ENCODE measurements at places on chromosomes 12 and 14.
A peak's percentile ranks its signal among the peaks of the same experiment; 100 is the strongest.

GRCh38 chr12:23356927-23357708, 592.4 kb downstream of the SOX5 start:
- no peak overlapping the region for H3K27ac ChIP-seq
- H3K4me3 ChIP-seq: no peak overlapping the region
- H3K27me3 ChIP-seq: no peaks in the 10 kb centered on the region
- H3K36me3 ChIP-seq: no peaks in the 10 kb centered on the region
- H3K4me1 ChIP-seq: no peaks in the 10 kb centered on the region
- DNase-seq: no peak

GRCh38 chr14:96205059-96205977, 679 bp downstream of the BDKRB2 start:
- H3K27ac ChIP-seq: peak overlapping the region; percentile 87
- H3K4me3 ChIP-seq: peak overlapping the region; percentile 27
- H3K4me1 ChIP-seq: no peaks in the 10 kb centered on the region
- no peaks in the 10 kb centered on the region for H3K27me3 ChIP-seq
- no peak for DNase-seq

GRCh38 chr14:70027785-70028428, 148.7 kb downstream of the SMOC1 start:
- no peaks in the 10 kb centered on the region for H3K27me3 ChIP-seq
- H3K4me1 ChIP-seq: no peaks in the 10 kb centered on the region
- no peaks in the 10 kb centered on the region for H3K36me3 ChIP-seq
- no peak overlapping the region for H3K27ac ChIP-seq
- peak; percentile 66 for DNase-seq

GRCh38 chr14:93005838-93006237, 82.9 kb downstream of the CHGA start:
- no peaks in the 10 kb centered on the region for H3K36me3 ChIP-seq
- H3K4me3 ChIP-seq: no peak overlapping the region
- peaks cover 75% of the 10 kb centered on the region for H3K4me1 ChIP-seq
- peak overlapping the region; percentile 69 for H3K27ac ChIP-seq
- H3K27me3 ChIP-seq: no peaks in the 10 kb centered on the region

DNA sequence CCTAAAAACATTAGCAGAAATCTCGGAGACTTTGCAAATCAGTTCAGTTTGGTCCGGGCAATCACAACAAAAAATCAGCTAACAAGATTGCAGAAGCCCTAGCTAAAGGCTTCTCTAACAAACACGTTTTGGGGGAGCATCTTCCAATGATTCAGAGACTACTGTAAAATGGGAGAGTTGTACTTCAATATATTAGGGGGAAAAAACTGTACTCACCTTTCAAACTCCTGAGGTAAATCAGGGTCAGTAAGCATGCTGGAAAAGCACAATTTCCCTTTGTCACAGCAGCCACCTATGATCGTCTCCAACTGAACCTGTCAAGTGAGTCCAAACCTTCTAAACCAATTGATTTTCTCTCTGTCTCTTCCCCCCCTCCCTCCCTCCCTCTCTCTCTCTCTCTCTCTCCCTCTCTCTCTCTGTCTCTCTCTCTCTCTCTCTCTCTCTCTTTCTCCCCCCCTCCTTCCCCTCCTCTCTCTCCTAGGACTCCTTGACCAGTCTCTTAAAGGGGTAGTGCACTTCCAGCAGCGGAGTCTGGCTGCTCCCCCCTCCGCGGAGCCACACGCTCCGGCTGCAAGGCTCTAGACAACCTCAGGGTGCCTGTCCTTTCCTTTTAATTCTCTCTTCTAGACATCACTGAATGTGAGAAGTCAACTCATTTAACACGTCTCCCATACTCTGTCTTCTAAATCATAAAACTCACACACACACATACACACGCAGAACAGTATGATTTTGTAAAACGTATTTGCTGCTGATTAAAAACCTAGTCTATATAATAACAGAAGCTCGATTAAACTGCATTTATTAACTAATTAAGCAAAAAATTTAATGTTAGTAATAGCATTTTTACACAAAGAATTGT, at the start of gene SOX5:
Gene SOX5, minus strand, starts transcription at position 323 of the 862 bp plus-strand sequence. Its CDS starts 69 bp downstream, at position 254.
- no peaks in the 10 kb centered on the region for H3K4me1 ChIP-seq
- peak within 1 kb of the TSS; percentile 44 for H3K4me3 ChIP-seq
- H3K27ac ChIP-seq: no peak within 1 kb of the TSS
- no peaks in the 10 kb centered on the region for H3K36me3 ChIP-seq
- H3K27me3 ChIP-seq: no peaks in the 10 kb centered on the region
- DNase-seq: peak; percentile 11

GRCh38 chr12:32603858-32604257, 75.2 kb upstream of the DNM1L start:
- H3K27ac ChIP-seq: peak overlapping the region; percentile 22
- H3K4me1 ChIP-seq: peaks cover 26% of the 10 kb centered on the region
- no peaks in the 10 kb centered on the region for H3K27me3 ChIP-seq
- DNase-seq: no peak
- H3K36me3 ChIP-seq: no peaks in the 10 kb centered on the region

- no peaks in the 10 kb centered on the region for H3K27me3 ChIP-seq
- no peaks in the 10 kb centered on the region for H3K4me1 ChIP-seq
- no peak for DNase-seq
- H3K36me3 ChIP-seq: peaks cover 9% of the 10 kb centered on the region
Measured at GRCh38 chr12:31966558-31967205, 7.5 kb downstream of the RESF1 start.

GRCh38 chr14:59439256-59439965, 25.8 kb downstream of the GPR135 start:
- no peak overlapping the region for H3K27ac ChIP-seq
- H3K4me1 ChIP-seq: no peaks in the 10 kb centered on the region
- no peaks in the 10 kb centered on the region for H3K36me3 ChIP-seq
- no peak for DNase-seq
- no peaks in the 10 kb centered on the region for H3K27me3 ChIP-seq

- no peak overlapping the region for H3K4me3 ChIP-seq
- H3K4me1 ChIP-seq: no peaks in the 10 kb centered on the region
- no peak overlapping the region for H3K27ac ChIP-seq
- no peak for DNase-seq
Measured at GRCh38 chr12:125105600-125105999, 40.4 kb downstream of the AACS start.

DNA sequence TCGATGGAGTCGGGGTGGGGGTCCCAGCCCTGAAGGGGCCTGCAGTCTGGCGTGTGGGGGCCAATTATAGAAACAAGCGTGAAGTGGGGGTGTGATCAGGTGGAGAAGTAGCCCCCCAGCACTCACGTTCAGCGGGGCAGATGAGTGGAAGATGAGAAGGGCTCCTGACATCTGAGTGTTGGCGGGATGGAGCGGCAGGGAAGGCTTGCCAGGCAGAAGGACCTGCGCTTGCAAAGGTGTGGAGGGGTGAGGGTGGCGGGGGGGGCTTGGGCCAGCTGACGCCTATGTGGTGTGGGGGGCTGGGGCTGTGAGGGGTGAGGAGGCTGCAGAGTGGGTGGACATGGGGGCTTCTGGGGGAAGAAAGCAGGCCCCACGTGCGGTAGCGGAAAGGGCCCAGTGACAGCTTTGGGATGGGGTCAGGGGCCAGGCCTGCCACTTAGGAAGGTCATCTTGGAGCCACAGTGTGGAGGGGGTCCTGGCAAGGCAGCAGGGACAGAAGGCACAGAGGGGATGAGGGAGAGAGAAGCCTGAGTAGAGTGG, 22.2 kb upstream of the BEGAIN start:
- H3K27me3 ChIP-seq: no peaks in the 10 kb centered on the region
- no peaks in the 10 kb centered on the region for H3K36me3 ChIP-seq
- H3K4me3 ChIP-seq: no peak overlapping the region
- H3K4me1 ChIP-seq: no peaks in the 10 kb centered on the region
- no peak overlapping the region for H3K27ac ChIP-seq

GRCh38 chr12:46304070-46304469, 35.2 kb upstream of the SLC38A1 start:
- no peak for DNase-seq
- no peaks in the 10 kb centered on the region for H3K4me1 ChIP-seq
- no peak overlapping the region for H3K27ac ChIP-seq
- no peaks in the 10 kb centered on the region for H3K36me3 ChIP-seq
- no peaks in the 10 kb centered on the region for H3K27me3 ChIP-seq

DNA sequence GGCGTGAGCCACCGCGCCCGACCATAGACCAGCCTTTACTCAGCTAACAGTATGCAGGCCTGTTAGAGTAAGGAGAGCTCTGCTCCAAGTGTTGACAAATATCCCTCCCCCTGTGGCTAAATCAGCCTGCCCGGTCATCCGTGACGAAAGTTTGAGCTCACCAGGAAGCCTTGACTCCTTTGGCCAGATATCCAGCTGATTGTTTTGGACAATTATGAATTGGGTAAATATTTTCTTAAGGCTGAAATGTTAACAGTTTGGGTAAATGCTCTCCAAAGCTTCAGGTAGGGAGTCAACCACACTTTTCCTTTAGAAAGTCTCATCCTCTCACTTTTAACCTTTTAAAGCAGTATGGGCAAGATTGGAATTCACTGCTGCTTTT, 157.9 kb downstream of the PAWR start:
- no peaks in the 10 kb centered on the region for H3K27me3 ChIP-seq
- no peaks in the 10 kb centered on the region for H3K4me1 ChIP-seq
- no peak for DNase-seq
- H3K4me3 ChIP-seq: no peak overlapping the region

GRCh38 chr14:20969336-20969735, 14.0 kb downstream of the RNASE2 start:
- no peak overlapping the region for H3K4me3 ChIP-seq
- no peaks in the 10 kb centered on the region for H3K36me3 ChIP-seq
- no peak for DNase-seq
- no peak overlapping the region for H3K27ac ChIP-seq
- H3K4me1 ChIP-seq: peaks cover 12% of the 10 kb centered on the region

GRCh38 chr12:48862760-48863159, 2.9 kb downstream of the RND1 start:
- no peak overlapping the region for H3K4me3 ChIP-seq
- DNase-seq: no peak

GRCh38 chr12:125160281-125160955, 95.2 kb downstream of the AACS start:
- no peak overlapping the region for H3K4me3 ChIP-seq
- no peak for DNase-seq
- H3K27ac ChIP-seq: no peak overlapping the region
- no peaks in the 10 kb centered on the region for H3K4me1 ChIP-seq
- H3K27me3 ChIP-seq: no peaks in the 10 kb centered on the region
- H3K36me3 ChIP-seq: no peaks in the 10 kb centered on the region

DNA sequence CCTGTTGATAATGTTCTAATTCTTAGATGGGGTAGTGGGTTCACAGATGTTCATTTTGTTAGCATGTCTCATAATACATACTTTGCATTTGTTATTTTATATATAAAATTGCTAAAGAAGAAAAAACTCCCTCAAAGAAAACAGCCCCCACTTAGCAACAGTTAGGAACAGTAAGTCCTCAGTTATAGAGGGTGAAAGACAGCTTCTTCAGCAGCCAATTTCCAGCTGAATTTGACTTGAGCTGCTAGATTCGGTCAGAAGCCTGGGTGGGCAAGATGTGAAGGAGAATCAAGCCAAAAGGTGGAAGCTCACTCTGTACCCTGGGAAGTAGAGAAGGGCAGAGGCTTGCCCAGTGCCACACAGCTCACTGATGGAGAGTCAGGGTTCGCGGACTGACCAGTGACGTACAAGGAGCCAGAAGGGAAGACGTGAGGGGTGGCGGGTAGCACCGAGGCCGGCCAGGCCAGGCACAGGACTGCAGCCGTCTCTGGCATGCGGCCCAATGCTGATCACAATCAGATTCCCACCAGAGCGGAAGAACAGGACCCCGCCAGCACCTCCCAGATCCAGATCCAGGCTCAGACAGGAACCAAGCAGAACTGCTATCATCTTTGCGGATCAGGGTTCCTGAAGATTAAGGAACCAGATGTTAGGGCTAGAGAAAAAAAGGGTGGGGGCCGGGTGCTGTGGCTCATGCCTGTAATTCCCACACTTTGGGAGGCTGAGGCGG, 30.4 kb upstream of the VWF start:
- H3K36me3 ChIP-seq: no peaks in the 10 kb centered on the region
- no peaks in the 10 kb centered on the region for H3K27me3 ChIP-seq
- DNase-seq: no peak

- H3K4me3 ChIP-seq: no peak overlapping the region
- no peaks in the 10 kb centered on the region for H3K4me1 ChIP-seq
- DNase-seq: no peak
Measured at GRCh38 chr12:40002178-40003169, 103.4 kb downstream of the SLC2A13 start.

- no peaks in the 10 kb centered on the region for H3K27me3 ChIP-seq
- H3K27ac ChIP-seq: peak overlapping the region; percentile 79
- no peak for DNase-seq
Measured at GRCh38 chr14:32472076-32472475, 143.0 kb downstream of the AKAP6 start.

DNA sequence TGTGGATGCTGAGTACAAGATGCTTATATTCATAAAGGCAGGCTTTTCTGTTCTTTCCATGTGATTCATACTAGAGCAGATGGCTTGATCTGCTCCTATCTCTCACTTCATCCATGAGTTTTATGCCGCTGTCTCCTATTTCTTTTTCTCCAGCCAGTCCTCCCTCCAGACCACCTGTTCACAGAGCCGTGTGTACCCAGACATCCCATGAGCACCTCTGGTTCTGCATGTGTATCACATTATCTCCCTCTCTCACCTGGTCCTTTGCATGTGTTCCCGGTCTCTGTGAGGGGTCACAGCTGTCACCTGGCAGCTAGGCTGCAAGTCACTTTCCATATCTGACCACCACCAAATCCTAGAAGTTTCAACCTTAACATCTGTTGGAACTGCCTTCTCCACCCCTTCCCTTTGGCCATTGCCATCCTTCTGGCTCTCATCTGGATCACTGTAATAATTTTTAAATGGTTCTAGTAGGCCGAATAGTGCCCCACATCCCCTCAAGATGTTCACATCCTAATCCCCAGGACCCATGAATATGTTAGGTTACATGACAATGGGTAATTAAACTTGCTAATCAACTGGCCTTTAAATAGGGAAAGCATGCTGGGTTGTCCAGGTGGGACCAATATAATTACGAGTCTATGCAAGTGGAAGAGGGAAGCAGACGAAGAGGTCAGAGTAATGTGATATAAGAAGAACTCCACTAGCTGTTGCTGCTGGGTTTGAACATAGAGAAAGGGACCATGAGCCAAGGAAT, 168.1 kb downstream of the SNAPC1 start:
- no peaks in the 10 kb centered on the region for H3K27me3 ChIP-seq
- no peaks in the 10 kb centered on the region for H3K4me1 ChIP-seq
- DNase-seq: no peak
- no peak overlapping the region for H3K4me3 ChIP-seq
- H3K36me3 ChIP-seq: no peaks in the 10 kb centered on the region

DNA sequence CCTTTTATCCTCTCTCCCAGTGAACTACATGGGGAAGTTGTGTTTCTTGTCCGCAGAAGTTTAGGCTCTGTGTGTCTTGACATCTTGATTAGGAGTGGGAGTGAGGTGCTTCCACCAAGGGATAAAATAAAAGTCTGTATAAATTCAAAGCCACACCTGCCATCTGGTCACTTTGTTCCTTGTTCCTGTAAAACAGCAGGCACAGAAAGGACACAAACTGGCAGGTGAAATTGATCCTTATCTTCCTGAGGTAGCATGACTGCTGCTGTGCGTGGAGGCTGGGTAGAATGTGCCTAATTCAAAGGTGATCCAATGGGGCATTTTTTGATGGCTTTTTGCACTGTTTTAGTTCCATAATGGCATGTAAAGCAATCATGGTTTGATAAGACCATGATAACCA, 104.3 kb upstream of the KITLG start:
- H3K4me1 ChIP-seq: no peaks in the 10 kb centered on the region
- H3K4me3 ChIP-seq: no peak overlapping the region
- no peaks in the 10 kb centered on the region for H3K27me3 ChIP-seq
- no peak overlapping the region for H3K27ac ChIP-seq

- no peak overlapping the region for H3K4me3 ChIP-seq
- H3K27me3 ChIP-seq: no peaks in the 10 kb centered on the region
- H3K27ac ChIP-seq: no peak overlapping the region
- DNase-seq: no peak
- H3K4me1 ChIP-seq: no peaks in the 10 kb centered on the region
- H3K36me3 ChIP-seq: no peaks in the 10 kb centered on the region
Measured at GRCh38 chr14:104221071-104221625, 82.8 kb downstream of the KIF26A start.
